Endothelial cell of coronary artery (primary cell): ENCODE measurements at places on chromosomes 11 and 22. TPM values are rescaled to one million over a fixed set of nuclear protein-coding genes. Genes with fewer than 3 reads are reported as not detected.

The CCDC116 gene
- total RNA-seq: 0.09 and 0.28 TPM in 2 replicates

The CNIH2 gene
- 0.09 TPM in 2 replicates for total RNA-seq

The CRYBB2 gene
- 0.18 TPM in 1 of 2 replicates, not detected in the other for total RNA-seq

The LRP4 gene
- total RNA-seq: 0.66 and 0.90 TPM in 2 replicates

The ESAM gene
- total RNA-seq: 70.7 and 78.8 TPM in 2 replicates

The KCNK7 gene
- total RNA-seq: 0.18 and 0.47 TPM in 2 replicates

The CARD16 gene
- total RNA-seq: 42.3 and 105 TPM in 2 replicates

The C11orf97 gene
- total RNA-seq: not detected in 2 replicates

The MCM5 gene
- 32.3 and 64.4 TPM in 2 replicates for total RNA-seq
